NCI-H1105 treated with DMSO at 0.1 percent for 48 hours (cell line): ENCODE measurements at places on chromosomes 2 and 18.

- DNase-seq = no peak
Observed at GRCh38 chr2:9445089-9445488, 21.6 kb downstream of the CPSF3 start.

DNA sequence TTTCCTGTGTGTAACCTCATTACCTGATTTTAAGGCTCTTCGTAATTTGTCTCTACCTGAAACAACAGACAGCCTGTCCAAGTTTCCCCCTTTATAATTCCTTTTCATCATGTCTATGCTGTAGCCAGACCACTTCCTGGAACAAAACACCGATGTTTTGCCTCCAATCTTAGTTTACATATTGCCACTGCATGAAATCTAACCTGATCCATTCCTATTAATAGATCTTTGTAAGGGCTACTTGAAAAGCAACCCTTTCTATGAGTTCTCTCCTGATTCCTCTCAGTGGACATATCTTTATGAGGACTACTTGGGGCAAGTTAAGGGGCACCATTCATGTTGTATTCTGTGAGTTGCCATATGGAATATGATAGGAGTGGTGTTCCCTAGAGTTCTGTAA is 30.9 kb downstream of the ZNF638 start:
- no peak for DNase-seq

DNA sequence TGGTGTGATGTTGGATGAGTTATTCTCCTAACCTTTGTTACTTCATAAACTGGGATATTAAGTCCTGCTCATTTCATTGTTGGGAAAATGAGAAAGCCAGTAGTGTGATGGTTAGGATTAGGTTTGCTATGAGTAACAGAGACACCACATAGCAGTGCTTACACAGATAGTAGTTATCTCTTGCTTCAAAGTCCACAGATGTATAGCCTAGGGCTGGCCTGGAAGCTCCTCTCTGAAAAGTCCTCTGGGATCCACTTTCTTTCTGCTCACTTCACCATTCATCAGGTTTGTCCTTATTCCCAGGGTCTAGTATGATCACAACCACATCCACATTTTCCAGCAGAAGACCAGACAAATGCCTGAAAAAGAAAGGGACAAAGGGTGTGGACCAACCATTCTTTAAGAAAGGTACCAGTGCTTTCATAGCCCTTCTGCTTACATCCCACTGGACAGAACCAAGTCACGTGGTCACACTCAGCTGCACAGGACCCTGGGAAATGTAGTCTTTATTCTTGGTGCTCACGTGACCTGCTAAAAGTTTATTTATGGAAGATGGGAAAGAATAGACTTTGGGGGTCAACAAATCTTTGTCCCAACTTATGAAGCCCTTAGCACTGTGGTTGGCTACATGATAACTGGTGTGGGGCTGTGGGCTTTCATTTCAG is 108.9 kb downstream of the INSIG2 start:
- no peak for DNase-seq

DNA sequence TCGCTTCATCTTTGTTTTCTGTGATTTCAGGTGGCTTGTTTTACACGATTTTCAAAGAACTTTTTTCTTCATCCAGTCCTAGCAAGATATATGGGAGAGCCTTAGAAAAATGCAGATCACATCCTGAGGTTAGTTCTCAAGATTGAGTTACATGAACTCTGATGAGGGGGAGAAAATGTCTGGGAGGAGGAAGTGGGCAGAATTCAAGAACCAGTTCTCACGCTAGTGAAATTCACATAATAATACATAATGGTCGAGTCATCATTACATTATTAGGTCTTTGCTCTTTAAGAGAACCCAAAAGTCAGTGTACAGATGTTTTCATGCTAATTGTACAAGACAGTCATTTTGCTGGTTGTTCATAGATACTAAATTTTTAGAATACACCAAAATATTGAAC is 7.0 kb downstream of the TIMM21 start:
- DNase-seq = no peak

GRCh38 chr2:20439193-20439475 is 7.7 kb upstream of the RHOB start:
- no peak for DNase-seq
